ENCODE measurements at places on chromosomes 7 and 10.
A peak's percentile ranks its signal among the peaks of the same experiment; 100 is the strongest.

- no peak for DNase-seq
Measured at GRCh38 chr10:91381257-91381891, 28.8 kb upstream of the HECTD2 start.

DNA sequence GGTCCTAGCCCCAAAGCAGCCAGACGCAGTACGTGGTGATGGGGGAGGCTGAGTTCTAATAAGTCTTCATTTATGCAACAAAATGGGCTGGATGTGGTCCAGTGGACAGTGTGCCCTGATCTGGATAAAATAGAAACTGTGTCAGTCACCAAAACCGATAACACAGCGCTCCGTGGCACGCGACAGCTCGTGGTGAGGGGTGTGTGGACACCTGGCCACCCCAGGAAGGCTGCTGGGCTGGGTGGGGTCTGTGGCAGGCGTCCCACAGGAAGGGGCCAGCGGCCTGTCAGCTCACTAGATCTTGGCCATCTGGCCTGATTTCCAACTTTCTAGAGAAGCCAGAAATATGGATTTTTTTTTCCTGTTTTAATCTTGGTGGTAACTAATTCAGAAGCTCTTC is 17.0 kb downstream of the FAM20C start:
- no peak for DNase-seq

GRCh38 chr10:131702531-131703356 is 198.1 kb upstream of the PPP2R2D start:
- no peak for DNase-seq

GRCh38 chr10:12358863-12359564 is 9.7 kb downstream of the CAMK1D start:
- no peak for DNase-seq

DNA sequence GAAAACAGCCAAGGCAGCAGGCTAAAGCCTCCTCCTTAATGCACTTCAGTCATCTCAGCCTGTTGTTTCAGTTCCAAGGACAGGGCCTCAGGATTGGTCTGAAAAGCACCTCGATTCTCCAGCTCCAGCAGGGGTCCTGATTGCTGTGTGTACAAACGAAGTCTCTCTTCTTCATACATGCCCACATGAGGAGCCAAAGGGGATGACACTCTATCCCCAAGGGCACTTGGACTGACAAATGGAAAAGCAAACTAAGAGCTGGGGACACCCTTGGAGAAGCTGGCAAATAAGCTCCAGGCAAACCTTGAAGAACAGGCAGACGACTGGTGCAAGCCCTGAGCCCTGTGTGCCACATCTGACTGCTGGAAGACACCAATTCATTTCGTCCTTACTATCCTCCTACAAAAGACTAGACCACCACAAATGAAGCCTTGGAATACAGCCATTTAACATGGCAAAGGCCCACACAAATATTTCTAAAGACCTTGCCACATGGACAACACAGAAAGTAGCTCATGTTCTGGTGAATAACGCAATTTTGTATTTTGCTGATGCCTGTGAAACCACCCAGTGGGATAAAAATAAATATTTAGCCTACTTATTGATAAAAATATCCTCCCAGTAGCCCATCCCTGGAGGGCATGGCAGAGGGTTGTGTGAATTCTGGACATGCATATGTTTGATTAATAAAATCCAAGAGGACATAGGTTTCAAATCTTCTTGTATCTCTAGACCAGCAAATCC is 61.9 kb downstream of the PARD3 start:
- no peak for DNase-seq

DNA sequence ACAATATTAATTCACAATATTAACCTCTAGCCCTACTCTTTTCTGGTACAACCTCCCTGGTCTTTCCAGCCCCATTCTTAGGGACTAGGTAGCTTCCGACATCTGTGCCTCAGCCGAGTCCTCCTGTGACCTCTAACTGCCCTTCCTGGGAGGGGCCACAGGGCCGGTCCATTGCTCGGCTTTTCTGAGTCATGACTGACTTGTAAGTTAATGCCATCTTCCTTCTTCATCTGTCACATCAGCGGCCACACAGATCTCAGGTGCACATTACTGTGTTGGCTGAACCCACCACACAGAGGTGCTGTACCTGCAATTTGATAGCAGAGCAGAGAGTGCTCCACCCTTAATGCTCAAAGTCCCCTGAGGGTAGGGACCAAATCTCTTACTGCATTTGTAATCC is 4.1 kb upstream of the CPA4 start:
- DNase-seq, result no peak

DNA sequence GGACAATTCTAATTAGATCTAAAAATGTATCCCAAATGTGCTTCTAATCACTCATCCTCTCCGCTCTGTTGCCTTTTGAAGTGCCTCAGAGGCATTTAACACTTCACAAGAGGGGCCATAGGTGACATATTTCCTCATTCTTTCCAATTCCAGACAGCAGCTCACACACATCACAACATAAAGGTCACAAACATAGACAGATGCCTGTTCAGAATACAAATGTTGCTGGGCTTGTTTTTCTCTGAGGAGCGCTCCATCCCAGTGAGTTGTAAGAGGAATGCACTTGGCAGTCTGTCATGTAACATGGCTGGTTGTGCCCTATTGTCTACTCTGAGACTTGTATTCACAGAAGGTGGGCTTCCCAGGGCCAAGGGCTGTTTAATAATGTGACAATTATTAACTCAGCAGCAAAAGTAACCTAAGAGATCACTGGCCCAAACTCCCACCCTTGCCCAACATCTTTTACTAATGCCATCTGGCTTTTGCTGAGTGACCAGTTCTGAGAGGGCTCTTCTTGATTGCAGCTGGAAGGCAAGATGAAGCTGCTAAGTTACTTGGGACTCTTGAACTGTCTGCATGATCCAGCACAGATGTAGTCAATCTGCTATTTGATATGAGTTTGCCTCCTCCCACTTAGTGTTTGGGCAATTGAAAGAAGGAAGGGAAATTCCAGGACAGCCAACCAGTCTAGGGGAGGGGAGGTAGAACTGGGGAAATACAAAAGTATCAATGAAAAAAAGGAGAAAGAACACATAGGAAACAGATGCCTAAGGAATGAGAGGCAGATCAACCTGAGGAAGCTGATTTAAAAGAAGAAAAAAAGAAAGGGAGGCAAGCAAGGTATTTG is 13.6 kb downstream of the PON2 start:
- DNase-seq, result no peak

DNA sequence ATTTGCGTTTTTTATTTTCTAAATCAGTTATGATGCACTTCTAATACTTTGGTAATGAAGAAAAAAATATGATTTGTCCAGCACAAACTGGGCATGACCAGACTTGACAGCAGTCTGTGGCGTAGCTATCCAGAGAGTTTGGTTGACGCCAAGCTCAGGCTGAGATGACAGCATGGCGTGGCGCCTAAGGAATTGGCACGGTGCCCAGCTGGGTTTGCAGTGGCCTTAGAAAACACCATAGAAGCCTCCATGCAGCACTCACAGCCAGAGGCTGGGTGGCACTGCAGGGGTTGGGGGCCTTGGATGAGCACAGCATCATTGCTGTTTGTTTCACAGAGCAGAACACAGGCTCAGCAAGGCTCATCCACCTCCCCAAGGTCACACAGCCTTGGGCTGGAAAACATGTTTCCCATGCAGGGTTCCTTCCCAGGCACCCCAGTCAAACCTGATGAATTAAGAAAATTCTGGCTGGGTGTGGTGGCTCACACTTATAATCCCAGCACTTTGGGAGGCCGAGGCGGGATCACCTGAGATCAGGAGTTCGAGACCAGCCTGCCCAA is 88.9 kb downstream of the GTF2IRD1 start:
- no peak for DNase-seq

- DNase-seq, result no peak
Measured at GRCh38 chr7:114416129-114416990, 1.7 kb downstream of the FOXP2 start.

GRCh38 chr7:42694894-42695507 is 216.9 kb downstream of the C7orf25 start:
- DNase-seq, result no peak

- no peak for DNase-seq
Measured at GRCh38 chr10:102646610-102647442, 2.5 kb downstream of the TRIM8 start.

- DNase-seq, result no peak
Measured at GRCh38 chr7:127258111-127258510, 5.4 kb upstream of the GRM8 start.

GRCh38 chr7:27905951-27906350 is 166.0 kb downstream of the TAX1BP1 start:
- DNase-seq, result no peak

GRCh38 chr10:80281784-80282765 is 7.4 kb downstream of the MAT1A start:
- no peak for DNase-seq

GRCh38 chr7:107951896-107952295 is 51.1 kb downstream of the LAMB1 start:
- no peak for DNase-seq

DNA sequence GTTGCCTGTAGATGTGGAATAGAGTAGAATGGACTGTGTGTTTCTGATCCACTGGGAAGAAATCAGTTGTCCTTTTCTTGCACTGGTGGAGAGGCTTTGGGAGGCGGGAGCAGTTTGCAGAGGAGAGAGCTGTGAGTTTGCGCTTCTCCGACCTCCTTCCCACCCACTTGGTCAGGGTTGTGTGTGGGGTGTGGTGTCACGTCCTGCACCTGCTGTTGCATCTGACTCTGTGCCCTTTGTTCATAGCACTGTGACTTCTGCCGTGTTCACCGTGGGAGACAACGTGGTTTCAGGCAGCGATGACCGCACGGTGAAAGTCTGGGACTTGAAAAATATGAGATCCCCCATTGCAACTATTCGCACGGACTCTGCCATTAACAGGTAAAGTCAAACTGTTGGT is 67.8 kb downstream of the WDR37 start:
- DNase-seq, result no peak

GRCh38 chr7:48617993-48618392 is 306.4 kb upstream of the CDC14C start:
- no peak for DNase-seq

- no peak for DNase-seq
Measured at GRCh38 chr10:62352356-62352970, 21.7 kb upstream of the ZNF365 start.

DNA sequence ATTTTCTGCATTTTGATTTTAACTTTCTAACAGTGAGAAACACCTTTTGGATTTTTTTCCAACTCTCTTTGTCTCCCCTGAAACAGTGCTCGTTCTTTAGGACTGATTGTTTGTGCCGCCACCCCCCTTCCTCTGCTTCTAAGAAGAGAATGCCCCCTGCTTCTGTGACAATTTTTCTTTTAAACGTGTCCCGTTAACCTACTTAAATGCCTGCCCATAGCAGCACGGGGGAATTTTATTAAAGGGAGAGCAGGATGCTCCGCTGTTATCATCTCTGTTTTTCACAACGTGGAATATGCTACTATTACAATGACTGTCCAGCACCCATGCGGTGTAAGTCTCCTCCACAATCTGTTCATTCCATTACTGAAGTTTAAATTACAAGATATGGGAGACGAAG is 67.8 kb downstream of the SVIL start:
- DNase-seq, result no peak

- no peak for DNase-seq
Measured at GRCh38 chr7:142711196-142711595, 38.1 kb upstream of the PRSS1 start.

- DNase-seq, result no peak
Measured at GRCh38 chr10:92327445-92328433, 36.8 kb downstream of the MARCHF5 start.

GRCh38 chr10:100896876-100897461 is 15.8 kb upstream of the SLF2 start:
- no peak for DNase-seq

- DNase-seq, result no peak
Measured at GRCh38 chr7:4681218-4681851, 760 bp upstream of the FOXK1 start.

- no peak for DNase-seq
Measured at GRCh38 chr7:139915864-139916716, 87.0 kb downstream of the TBXAS1 start.

GRCh38 chr7:44460325-44460724 is 30.1 kb downstream of the NUDCD3 start:
- peak; percentile 61 for DNase-seq

- DNase-seq, result no peak
Measured at GRCh38 chr7:137443616-137444015, 100.1 kb upstream of the PTN start.

DNA sequence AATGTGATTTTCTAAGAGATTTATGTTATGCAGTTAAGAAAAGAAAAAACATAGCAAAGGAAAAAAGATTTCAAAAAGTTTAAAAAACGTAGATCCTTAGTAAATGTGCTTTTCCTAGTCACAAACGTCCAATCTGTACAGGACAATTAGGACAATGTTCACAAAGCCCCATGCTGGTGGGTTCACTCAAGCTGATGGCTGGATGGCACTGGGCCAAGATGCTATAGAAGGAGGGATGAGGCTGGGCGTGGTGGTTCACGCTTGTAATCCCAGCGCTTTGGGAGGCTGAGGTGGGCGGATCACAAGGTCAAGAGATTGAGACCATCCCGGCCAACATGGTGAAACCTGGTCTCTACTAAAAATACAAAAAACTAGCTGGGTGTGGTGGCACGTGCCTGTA is 22.1 kb downstream of the SVIL start:
- no peak for DNase-seq

- DNase-seq, result no peak
Measured at GRCh38 chr10:127945341-127945758, 38.4 kb downstream of the PTPRE start.

- DNase-seq, result no peak
Measured at GRCh38 chr10:79017882-79018520, 50.8 kb upstream of the ZMIZ1 start.

- DNase-seq, result peak; percentile 21
Measured at GRCh38 chr10:12902135-12902572, 99.4 kb downstream of the CCDC3 start.

GRCh38 chr10:33746836-33747268 is 412.4 kb upstream of the NRP1 start:
- DNase-seq, result no peak

GRCh38 chr10:93495654-93496321 is 624 bp upstream of the CEP55 start:
- no peak for DNase-seq

DNA sequence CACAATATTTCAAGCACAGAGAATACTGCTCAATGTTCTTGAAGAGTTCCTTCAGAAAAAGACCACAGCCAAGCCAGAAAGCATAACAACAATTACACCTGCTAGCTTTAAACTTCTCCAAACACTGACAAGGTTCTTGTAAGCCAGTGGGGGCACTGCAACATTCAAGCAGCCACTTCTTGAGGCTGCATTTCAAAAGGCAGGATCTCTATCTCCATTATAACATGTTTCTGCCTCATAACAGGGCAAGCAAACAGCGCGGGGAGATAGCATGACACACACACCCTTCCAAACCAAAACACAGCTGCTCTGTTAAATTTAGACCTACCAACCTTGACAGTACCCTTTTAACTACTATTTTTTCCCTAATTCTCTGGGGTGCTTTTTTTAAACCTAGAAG is 30.8 kb downstream of the CHCHD3 start:
- no peak for DNase-seq

Measured in effector memory CD4-positive, alpha-beta T cell (primary cell).